ENCODE measurements at places on chromosomes 6 and 20. TPM values are rescaled to one million over a fixed set of nuclear protein-coding genes. Genes with fewer than 3 reads are reported as not detected.

- DNase-seq: no peak
Observed at GRCh38 chr6:15882915-15883314, 220.1 kb upstream of the DTNBP1 start.

CFB gene
- total RNA-seq: 0.62 TPM

DNA sequence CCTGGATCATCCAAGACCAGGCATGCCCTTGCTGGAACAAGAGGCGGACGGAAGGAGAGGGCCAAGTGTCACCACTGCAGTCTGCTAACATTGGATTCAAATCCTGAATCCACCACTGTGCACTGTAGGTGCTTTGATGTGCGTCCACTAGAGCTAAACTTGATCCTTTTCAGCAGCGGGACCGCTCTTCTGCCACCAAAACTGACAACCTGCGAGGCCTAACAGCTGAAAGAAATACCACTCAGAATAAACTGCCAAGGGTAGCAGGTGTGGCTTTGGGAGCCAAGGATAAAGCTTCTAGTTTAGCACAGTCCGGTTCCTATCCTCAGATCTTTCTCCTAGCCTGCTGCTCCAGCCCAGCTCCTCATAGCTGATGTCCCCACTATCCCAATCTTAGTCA, 108.0 kb downstream of the ATXN1 start:
- no peak for DNase-seq

DEFB128 gene
- not detected for total RNA-seq

DNA sequence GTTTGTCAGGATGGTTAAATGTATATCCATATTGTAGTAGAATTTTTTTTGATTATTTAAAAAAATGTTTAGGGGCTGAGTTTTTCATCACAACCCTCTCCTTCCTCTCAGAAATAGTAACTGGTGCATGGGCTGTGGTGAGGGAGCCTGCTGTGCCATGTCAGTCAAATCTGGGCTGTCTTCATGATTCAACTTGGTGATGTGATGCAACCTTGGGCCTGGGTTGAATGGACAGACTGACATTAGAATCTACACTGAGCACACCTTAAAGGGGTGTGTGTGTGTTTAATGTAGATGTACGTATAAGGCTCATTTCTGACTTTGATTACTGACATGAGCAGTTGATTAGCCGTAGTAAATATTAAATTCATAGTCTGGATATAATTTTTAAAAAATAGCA, 3.7 kb downstream of the TJAP1 start:
- no peak for DNase-seq

GRCh38 chr6:167791780-167792478, 34.8 kb upstream of the AFDN start:
- DNase-seq: no peak

DNA sequence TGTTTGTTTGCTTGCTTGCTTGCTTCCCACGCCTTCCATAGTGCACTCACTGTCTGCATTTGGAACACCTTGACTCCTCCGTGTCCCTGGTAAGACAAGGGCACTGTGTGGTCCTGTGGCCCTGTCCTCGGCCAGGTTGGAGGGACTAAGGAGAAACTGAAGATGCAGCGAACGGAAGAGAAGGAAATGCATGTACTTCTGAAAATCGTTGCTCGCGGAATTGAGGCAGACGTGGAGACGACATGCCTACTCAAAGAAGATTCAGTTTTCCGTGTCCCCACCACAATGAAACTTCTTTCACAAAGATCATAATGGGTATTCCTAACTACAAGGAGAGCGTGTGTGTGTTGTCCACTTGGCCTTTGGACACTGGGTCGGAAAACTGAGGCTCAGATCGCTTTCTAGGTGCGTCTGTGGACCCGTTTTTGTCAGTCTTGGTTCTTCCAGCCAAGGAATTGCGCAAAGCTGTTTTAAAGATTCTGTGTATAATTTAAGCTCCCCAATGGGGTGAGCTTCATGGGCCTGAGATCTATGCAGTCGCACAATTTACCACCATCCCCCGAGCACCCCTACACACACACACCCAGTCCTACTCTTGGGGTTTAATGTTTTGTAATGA, 120.4 kb upstream of the ZNF184 start:
- no peak for DNase-seq

GRCh38 chr20:62376112-62377063, 9.3 kb upstream of the LAMA5 start:
- DNase-seq: no peak

LST1 gene
- total RNA-seq: 0.94 TPM

- DNase-seq: no peak
Observed at GRCh38 chr6:160050022-160050421, 71.6 kb upstream of the SLC22A1 start.

DNA sequence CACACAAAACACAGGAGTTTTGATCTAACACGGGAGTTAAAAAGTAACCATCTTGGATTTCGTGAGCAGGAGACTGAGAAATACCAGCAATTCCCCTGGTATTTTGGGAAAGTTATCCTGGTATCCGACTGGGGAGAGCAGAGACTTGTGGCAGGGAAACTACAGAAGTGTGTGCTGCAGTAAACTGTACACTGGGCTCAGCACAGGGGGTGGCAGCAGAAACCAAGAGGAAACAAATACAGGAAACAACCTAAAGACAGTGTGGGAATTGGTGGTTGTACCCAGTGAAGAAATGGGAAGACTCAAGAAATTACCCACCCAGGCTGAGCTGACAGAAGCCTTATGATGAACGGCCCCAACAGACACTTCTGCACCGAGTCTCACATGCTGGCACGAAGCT, 109.8 kb downstream of the CHD6 start:
- no peak for DNase-seq

SYNDIG1 gene
- total RNA-seq: 32.6 TPM

ANKEF1 gene
- total RNA-seq: 2.7 TPM

DNA sequence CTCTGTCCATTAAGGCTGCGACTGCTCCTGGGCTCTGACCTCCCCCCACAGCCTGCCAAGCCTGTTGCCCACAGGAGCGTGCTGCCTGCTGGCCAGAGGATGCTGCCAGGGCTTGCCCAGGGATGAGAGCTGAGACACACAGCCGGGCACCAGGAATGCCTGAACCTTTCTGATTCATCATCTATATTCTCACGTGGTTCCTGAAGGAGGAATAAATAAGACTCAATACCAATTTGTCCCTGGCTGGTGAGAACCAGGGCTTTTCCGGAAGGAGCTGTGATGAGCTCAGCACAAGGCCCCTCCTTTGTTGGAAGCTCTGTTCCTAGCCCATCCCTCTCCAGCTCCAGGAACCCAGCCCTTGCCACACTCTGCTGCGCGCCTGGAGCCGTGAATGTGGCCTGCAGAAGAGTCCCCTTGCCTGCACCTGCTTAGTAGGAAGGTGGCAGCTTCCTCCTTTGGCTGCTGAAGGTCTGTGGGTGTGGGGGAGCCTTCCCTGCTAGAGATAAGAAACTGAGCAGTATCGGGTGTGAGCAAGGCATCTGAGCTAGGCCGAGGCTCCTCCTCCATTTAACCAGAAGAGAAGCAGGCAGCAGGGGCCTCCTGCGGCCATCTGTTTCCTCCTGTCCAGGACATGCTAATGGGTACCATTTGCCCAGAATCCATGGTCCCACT, 37.9 kb downstream of the SYNDIG1 start:
- peak; percentile 58 for DNase-seq

DNA sequence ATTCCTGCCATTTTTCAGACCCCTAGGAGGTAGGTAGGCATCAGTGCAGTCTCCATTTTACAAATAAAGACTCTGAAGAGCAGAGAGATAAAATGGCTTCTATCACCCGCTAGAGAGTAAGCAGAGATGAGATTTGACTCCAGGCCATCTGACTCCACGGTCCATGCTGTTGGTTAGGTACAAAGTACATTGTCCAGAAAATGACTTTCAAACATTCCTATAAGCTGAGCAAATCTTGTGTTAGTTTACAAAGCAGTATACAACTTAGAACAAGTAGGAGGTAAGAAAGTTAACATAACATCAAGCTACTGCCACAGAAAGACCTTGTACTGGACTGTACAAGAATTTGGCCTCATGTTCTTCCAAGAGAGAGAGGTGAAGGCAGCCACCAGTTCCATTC, 14.9 kb downstream of the BTN1A1 start:
- no peak for DNase-seq

DNA sequence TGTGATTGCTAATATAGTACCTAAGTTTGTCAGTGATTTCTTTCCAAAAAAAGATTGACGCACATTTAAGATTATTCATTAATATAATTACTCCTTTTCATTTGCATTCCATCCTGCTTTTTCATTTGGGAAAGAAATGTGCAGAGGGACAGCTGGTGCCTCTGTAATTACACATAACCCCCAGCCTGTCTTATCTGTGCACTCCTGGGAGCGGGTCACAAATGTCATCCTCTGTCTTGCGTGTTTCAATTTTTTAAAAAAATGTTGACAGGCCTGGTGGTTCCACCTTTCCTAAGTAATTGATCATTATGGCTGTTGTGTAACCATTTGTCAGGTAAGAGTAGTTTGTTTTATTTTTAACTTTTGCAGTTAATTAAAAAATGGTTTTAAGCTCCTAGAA, 92.7 kb downstream of the SLX4IP start:
- no peak for DNase-seq

GRCh38 chr6:34523441-34524206, 32.5 kb downstream of the SPDEF start:
- DNase-seq: no peak

GRCh38 chr6:38279963-38280588, 359.7 kb downstream of the BTBD9 start:
- DNase-seq: no peak

- no peak for DNase-seq
Observed at GRCh38 chr20:2871111-2871465, 2.2 kb upstream of the PTPRA start.

DNA sequence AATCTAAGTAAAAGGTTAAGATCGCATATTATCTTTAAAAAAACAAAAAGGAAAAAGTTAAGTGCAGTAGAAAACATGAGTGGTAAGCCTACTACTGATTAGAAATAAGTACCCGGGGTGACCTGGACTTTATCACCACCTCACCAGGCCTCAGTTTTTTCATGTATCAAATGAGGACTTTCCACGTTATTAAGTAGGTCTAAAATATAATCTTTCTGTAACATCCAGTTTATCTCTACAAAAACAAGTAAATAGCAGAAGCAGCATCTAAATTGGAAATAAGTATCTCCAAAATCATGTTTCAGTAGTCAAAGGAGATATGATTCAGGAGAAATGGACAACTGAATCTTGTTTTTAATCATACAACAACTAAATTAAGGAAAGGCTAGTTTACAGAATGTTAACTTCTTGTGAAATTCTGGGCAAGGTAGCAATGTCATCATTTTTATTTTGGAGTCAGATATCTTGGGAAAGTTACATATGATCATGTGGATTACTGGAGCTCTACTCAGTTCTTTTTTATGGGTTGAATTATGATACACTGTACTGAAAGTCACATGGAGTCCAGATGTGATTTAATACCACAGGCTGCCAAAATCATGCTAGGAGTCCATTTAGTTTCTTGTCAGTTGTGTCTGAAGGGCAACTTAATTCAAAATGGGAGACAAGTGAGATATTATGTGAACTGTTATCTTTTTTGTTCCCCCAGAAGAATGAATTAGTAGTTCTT, 114.7 kb upstream of the PRL start:
- no peak for DNase-seq

GRCh38 chr20:47576516-47577033, 74.9 kb downstream of the NCOA3 start:
- no peak for DNase-seq

CNBD2 gene
- total RNA-seq: 5.5 TPM

ADGRF1 gene
- total RNA-seq: not detected

GRCh38 chr20:57124800-57125517, 141.5 kb downstream of the BMP7 start:
- DNase-seq: no peak

GRCh38 chr20:41111578-41111951, 25.8 kb upstream of the PLCG1 start:
- DNase-seq: no peak

GRCh38 chr6:123997223-123997622, 193.6 kb downstream of the NKAIN2 start:
- no peak for DNase-seq

DNAAF9 gene
- 36.0 TPM for total RNA-seq

GRCh38 chr6:71419217-71420094, 130.8 kb downstream of the OGFRL1 start:
- DNase-seq: no peak

APOBEC2 gene
- 0.62 TPM for total RNA-seq

DNA sequence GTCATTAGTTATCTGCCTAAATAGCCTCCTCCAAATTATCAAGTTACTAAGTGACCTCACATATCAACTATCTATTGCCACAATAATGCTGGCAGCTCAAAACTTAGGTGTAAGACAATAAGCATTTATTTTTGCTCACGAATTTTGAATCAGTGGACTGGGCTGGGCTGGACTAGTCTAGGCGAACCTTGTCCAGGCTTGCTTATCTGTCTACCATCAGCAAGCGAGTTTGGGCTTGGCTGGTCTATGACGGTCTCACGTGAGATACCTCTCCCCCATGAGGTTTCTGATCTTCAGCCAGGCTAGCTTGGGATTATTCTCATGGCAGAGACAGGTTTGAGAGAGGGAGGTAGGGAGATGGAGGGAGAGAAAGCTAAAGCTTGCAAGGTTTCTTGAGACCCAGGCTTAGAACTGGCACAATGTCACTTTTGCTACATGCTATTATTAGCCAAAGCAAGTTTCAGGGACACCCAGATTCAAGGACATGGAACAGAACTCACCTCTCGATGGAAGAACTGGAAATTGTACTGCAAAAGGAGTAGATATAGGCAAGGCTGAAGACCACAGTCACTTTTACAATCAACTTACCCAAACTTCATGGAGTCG, 80.9 kb downstream of the WASF1 start:
- no peak for DNase-seq

ZBTB12 gene
- total RNA-seq: 25.6 TPM

ZNF831 gene
- total RNA-seq: under 0.01 TPM

DNA sequence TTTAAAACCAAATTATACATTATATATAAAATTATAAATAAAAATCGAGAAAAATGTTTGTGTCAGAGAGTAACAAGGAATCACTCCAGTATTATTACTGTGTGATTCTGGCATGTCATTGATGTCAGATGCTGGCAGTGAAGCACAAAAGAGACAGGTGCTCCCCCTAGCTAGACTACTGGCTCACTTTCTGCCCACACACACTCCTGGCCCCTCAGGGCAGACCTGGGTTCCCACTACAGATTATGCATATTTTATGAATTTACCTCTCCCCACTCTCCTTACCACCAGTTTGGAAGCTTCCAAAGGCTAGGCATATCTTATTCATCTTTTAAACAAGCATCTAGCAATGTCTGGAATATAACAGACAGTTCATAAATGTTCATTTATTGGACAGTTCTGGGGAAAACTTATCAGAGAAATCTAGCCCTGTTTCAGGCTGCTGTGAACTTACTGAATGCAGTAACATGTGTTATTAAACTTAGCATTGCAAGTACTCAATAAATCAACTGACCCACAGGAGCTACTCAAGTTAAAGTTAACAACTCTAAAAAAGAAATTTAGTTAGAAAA, 12.8 kb downstream of the SNX3 start:
- DNase-seq: no peak
